ENCODE measurements at places on chromosomes 12 and 14.

- no peak for DNase-seq
Measured at GRCh38 chr14:76930549-76930948, 98.0 kb downstream of the IRF2BPL start.

GRCh38 chr14:89266754-89267153 lies 150.3 kb downstream of the FOXN3 start:
- DNase-seq, result no peak

GRCh38 chr12:110739894-110740293 lies 2.8 kb downstream of the PPP1CC start:
- DNase-seq, result no peak

DNA sequence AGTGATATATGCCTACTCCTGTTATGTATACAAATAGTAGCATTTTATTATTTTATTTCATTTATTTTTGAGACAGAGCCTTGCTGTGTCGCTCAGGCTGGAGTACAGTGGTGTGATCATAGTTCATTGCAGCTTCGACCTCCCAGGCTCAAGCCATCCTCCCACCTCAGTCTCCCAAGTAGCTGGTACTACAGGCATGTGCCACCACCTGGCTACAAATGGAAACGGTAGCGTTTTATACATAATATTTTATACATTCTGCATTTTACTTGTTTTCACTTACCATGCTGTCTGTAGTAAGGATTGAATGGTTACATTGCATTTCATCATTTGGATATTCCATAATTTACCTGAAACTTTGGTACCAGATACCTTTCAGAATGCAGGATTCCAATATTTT lies 14.1 kb downstream of the C1R start:
- no peak for DNase-seq

DNA sequence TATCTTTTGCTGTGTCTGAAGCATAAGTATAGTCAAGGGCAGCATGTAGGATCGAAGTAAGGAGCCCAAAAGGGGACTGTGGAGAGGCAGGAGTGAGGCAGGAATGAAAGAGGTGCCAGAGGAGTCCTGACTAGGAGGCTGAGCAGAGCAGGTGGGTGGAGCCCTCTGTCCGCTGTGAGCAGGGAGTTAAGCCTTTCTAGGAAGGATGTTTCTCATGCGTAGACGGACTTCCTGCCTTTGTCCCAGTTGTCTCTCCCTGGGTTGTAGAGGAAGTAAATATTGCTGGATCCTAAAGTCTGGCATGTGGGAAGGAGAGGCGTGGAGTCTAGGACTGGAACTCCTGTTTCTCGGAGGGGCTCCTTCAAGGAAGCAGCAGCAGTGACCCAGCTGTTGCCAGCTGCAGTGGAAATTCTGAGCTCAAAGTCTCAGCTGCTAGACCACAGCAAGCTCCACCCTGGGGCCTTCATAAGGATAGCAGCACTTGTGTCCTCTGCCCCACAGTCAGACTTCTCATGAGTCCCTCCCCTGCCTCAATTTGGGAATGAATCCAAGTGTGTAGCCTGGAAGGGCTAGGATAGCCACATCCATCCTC lies 44.0 kb downstream of the RBMS2 start:
- peak; percentile 39 for DNase-seq

DNA sequence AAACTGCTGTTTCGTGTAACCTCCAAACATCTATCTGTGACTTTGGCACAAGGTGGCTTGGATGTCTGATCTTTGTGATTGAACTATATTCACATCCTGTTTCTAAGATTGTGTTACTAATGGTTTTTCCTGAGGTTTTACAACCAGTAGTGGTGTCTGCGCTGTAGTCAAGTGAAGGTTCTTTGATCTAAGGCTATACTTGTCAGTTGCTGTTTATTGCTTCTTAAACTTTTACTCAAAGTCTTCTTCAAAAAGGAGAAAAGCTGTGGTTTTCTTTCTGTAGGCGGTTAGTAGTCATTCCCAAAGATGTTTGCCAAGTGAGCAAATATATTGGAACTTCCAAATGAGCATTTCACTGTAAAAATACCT lies 12.3 kb upstream of the CALM1 start:
- DNase-seq, result no peak

DNA sequence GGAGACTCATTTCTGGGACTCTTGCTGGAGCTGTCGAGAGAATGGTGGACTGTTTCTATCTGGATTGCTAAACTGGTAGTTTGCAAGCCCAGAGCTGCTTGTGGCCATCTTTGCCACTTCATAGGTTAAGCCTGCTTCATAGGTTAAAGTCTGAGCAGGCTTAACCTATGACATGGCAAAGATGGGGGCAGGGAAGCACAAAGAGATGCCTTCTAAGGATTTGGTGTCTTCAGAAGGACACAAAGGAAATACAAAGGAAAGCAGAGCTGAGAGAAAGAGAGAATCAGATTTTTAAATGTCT lies 78.4 kb upstream of the MAX start:
- no peak for DNase-seq

DNA sequence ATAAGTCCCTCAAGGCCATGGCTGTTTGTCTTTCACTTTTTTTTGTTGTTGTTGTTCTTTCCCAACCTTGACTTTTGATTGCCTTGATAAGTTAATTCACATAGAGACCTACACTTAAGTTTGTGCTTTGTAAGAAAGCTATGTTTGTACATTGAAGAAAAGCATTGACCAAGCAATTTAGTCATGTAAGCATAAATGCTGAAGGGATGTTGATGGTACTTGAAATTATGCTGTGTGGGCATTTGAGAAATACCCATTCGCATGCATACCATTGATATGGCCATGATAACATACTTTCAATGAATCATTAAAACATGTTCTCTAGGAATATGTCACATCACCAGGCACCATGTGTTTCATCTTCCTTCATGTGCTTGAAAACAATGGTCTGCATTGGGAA lies 803.7 kb upstream of the TMEM132C start:
- no peak for DNase-seq

DNA sequence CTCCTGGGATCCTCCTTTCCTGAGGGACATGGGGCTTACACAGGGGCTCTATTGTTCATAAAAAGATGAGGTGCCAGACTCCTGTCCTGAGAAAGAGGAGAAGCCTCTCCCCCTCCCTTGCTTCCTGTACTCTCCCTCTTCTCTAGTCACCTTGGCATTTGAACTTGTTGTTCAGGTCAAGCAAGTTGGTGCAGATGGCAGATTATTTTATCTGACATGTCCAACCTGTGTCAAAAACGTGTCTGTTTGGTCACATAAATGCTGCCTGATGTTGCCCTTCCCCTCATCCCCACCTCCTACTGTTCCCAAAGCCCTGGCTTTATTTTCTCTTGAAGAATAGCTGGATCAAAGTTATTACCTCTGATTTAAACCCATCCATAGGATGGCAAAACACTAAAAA lies 154.8 kb downstream of the TMX1 start:
- DNase-seq, result no peak

- no peak for DNase-seq
Measured at GRCh38 chr14:30808576-30808975, 65.8 kb upstream of the COCH start.

Measured in GM19239 (cell line).